Stimulated activated CD4-positive, alpha-beta T cell treated with anti-CD3 and anti-CD28 coated beads, TNF-alpha, amount 100 ng/mL, for 1 hour (primary cell): ENCODE measurements at places on chromosomes 13 and 19.
A peak's percentile ranks its signal among the peaks of the same experiment; 100 is the strongest.

- no peak for DNase-seq
Measured at GRCh38 chr19:54345938-54346386, 7.0 kb upstream of the LILRA4 start.

DNA sequence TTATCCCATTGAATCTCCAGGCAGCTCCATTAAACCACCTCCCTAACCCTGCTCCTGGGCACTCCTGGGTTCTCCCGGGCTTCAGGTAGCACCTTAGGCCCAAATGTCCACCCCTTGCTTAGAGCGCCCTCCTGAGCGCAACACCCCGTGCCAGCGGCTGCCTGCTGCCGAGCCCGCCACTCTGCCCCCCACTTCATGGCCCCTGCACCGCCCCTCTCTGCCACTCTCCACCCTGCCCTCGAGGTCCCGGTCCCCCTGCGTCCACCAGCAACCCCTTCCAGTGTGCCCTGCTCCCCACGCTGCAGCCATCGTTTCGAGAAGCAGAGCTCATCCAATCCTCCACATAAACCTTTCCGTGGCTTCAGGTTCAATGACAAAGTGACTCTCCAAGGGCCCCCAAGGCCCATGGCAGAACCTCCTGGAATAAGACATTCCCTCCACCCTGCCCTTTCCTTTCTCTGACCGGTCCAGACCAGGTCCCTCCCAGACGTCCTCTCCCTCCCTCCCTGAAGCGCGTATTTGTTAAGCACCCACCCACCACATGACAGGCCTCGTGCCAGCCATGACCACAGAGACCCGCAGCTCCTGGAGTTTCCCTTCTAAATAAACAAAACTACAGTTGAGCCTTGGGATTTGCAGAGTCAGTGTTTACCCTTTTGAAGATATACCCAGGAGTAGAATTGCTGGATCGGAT lies 66.6 kb downstream of the ARHGEF18 start:
- DNase-seq = no peak

DNA sequence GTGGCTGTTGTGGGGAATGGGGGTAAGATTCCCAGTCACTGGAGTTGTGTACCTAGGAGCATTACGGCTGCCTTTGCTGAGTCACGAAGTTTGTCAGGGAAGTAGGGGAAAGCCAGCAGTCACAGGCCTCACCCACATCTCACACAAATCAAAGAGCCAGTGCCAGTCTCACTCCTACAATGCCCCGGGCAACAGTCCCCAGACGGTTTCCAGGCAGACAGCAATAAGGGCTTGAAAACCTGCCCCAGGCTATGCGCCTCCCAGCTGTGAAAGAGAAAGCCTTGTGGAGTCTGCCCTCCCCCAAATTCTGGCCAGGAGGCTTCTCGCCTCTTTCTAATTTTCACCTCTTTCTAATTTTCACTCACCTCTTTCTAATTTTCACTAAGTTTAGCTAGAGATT lies 142.3 kb upstream of the EDNRB start:
- no peak for DNase-seq

- DNase-seq = no peak
Measured at GRCh38 chr19:34232566-34233481, 21.5 kb upstream of the GARRE1 start.

- DNase-seq = no peak
Measured at GRCh38 chr19:5038631-5039271, 69.8 kb downstream of the KDM4B start.

GRCh38 chr13:28313579-28313978 lies 175.2 kb downstream of the PAN3 start:
- no peak for DNase-seq

DNA sequence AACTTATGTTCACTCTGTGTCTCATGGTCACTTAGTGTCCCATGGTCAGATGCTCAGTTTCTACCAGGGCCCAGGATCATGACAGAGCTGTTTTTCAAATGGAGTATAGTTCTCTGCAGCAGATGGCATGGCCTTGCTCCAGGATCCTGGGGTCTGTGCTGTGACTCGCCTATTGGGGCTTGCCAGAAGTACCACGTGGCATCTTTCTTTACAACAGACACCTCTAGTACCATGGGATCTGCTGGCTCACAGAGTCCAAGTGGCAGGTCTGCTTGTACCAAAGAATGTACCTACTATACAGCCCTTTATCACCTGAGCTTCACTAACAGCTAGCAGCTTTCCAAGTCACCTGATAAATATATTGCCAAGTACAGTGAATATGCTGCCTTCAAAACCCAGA lies 6.0 kb upstream of the RNF6 start:
- DNase-seq = no peak

DNA sequence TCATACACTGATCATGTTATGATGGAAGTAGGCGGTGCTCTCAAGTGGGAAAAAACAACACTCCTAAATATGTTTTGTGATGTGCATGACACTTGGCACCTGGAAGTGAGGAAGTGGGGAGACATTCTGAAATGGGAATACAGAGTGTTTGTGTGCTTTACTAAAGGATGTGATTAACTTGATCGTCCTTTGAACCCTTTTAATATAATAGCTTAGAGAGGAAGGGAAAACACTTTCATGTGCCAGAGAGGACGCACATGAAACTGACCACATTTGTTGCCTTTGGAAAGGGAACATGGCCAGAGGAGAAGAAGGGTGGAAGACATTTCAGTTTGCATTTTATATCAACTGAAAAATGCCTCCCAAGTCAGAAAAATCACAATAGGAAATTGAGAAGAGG lies 31.4 kb downstream of the SMAD9 start:
- no peak for DNase-seq

DNA sequence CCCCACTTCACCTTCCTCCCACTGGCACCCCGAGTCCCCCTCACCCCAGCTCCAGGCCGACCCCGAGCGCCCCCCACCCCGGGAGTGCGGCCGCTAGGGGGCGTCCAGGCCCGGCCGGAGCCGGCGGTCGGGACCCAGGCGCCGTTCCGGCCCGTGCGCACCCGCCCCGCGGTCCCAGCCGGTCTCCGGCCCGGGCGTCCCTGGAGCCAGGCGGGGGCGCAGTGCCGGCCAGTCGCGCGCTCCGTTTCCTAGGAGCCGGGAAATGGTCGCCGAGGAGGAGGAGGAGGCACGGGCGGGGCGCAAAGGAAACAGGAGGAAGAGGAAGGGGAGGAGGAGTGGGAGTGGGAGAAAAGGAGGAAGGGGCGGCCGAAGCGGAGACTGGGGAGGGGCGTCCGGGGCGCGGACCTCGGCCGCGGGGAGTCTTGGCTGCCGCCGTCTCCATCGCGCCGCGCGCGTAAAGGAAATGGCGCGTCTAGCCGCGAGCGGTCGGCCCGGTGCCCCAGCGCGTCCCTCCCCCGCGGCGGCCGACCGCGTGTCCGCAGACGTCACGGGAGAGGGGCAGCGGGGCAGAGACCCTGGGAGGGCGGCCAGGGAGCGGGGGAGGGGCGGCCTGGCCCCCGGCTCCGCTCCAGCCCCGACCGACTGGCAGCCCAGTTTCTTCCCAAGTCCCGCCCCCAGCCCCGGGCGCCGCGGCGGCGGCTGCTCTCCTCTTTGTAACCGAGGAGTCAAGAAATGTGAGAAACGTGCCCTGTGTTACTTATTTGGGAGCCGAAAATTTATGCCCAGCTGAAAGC lies 1.1 kb upstream of the KCTD15 start:
- DNase-seq = peak; percentile 49

- DNase-seq = no peak
Measured at GRCh38 chr13:107395927-107396662, 819.2 kb downstream of the LIG4 start.

- DNase-seq = no peak
Measured at GRCh38 chr13:35964011-35964862, 166.9 kb downstream of the DCLK1 start.

DNA sequence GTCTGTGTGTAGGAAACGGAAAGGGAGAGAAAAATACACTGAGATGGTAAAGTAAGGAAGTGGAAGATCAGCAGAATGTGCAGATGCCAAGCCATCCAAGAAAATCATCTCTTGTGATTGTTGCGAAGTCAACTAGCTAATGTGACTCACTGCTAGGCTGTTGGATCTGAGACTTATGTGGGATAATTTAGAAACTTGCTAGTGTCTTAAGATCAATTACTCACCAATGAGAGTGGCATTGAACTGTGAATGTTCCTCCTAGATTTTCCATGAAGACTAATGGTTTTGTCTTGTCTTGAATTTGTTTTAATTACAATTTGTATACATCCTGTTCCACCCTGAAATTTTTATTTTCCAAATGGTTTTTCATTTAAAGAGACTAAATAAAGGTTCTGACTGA lies 771.6 kb downstream of the EFNB2 start:
- no peak for DNase-seq

GRCh38 chr19:45972947-45973540 lies 621 bp downstream of the NOVA2 start:
- DNase-seq = no peak

- no peak for DNase-seq
Measured at GRCh38 chr19:55145232-55145631, 3.8 kb downstream of the TNNT1 start.

GRCh38 chr13:47281991-47282390 lies 385.1 kb upstream of the HTR2A start:
- no peak for DNase-seq

- no peak for DNase-seq
Measured at GRCh38 chr19:39183104-39183503, 13.7 kb upstream of the NCCRP1 start.

DNA sequence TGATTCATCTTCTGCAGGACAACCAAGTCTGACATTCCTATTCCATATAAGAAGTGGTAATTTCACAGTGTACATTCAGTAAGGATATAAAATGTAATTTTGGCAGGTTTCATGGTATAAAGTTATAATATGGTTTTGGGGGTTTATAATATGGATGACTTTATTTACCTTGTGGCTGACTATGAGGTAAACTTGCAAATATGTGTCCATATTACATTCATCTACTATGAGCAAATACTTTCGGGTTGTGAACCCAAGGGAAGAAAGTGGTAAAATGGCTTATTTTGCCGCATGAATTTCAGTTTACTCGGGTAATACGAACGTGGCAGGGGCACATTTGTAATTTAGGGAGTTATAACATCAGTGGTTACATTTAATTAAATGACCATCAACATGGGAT lies 86.7 kb upstream of the TNFSF11 start:
- DNase-seq = no peak

GRCh38 chr13:35554972-35555623 lies 78.6 kb upstream of the MAB21L1 start:
- DNase-seq = no peak

DNA sequence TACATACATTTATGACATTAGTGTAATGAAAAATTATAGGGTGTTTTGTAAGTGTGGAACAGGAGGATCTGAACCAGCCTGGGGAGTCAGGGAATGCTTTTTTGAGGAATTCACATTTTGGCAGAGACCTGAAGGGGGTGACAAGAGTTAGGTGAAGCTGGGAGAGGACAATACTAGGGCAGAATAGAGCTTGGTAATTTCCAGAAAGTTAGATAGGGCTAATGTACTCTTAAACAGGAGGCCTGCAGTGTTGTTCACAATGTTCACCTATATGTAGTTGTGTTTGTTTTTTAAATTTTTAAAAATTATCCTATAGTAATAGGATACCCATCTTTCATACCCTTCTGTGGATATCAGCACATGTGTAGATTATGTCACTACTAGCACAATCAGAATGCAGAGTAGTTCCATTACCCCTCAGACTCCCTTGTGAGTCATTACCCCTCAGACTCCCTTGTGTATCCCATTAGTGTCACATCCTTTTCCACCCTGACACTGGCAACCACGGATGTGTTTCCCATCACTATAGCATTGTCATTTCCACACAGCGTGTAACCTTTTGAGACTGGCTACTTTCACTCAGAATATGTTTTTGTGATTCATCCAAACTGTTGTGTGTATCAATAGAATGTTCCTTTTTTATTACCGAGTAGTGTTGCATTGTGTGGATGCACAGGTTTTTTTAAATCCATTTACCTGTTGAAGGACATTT lies 43.1 kb downstream of the PCCA start:
- no peak for DNase-seq

DNA sequence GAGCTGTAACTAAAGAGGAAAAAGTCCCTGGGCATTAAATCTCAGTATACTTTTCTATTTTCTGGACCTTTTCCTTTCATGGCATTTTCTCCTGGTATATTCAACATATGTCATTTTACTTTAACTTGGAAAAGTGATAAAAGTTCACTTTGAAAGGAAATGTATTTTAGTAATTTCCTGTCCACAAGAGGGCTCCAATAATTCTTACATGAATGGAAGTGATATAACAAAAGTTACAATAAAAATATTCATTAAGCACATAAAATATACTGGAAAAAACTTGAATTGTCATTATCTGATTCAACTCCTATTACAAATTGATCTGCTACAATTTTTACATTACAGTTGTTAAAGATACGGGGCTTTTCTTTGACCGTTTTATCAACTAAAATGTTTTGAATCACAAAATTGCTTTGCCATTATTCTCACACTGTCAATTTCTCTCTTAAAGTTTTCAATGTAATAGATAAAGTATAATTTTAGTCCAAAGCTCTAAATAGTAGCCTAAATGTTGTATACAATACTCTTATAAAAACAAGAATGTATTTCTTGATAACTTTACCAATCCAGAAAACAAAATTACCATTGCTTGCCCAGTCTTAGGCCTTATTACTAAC lies 4.9 kb downstream of the UBL3 start:
- DNase-seq = no peak

GRCh38 chr13:37361608-37362007 lies 237.0 kb downstream of the POSTN start:
- no peak for DNase-seq

GRCh38 chr19:45995715-45996385 lies 583 bp downstream of the CCDC61 start:
- DNase-seq = no peak

GRCh38 chr13:30908416-30908980 lies 2.4 kb downstream of the MEDAG start:
- no peak for DNase-seq

GRCh38 chr13:28475916-28476725 lies 18.8 kb downstream of the FLT1 start:
- DNase-seq = no peak

DNA sequence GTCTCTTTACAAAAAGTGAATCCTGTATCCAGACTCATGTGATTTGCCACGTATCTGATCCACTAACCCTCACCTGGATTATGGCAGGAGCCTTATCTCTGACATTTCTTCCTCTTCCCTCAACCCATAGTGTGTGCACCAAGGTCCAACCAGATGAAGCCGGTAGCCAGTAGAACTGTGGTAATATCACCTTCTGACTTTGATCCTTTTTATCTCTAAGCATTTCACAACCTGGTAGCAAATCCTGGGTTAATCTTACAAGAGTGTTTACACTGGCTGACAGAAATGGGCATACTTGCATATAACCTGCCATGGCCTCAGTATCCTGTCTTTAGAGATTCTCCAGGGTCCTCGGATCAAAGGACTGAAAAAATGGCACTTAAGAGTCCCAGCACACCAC lies 1.9 kb downstream of the ZNF417 start:
- DNase-seq = no peak

- DNase-seq = no peak
Measured at GRCh38 chr13:37106642-37107041, 1.2 kb upstream of the CSNK1A1L start.
